ENCODE measurements at places on chromosomes 3 and 15.

DNA sequence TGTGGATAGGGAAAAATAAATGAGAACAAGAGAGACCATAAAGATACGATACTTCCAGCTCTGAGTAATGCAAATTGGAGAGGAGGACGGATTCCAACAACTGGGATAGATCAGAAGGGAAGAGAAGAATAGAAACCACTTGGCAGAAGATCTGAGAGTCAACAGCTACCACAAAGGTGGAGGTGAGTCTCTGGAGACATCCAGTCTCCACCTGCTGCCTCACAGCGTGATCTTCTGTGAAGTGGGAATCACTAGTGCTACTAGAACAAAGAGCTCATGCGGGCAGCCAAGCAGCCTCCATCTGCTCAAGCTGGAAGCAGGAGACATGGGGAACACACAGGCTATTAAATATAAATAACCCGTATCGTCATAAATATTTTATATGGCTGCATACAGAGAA, 558.5 kb upstream of the CFAP20DC start:
- DNase-seq, result no peak

GRCh38 chr3:52784931-52785590, 7.7 kb downstream of the ITIH1 start:
- no peak for DNase-seq

- DNase-seq, result no peak
Measured at GRCh38 chr15:48298914-48299313, 32.3 kb upstream of the DUT start.

- no peak for DNase-seq
Measured at GRCh38 chr15:58459560-58459959, 27.8 kb downstream of the LIPC start.

- DNase-seq, result no peak
Measured at GRCh38 chr3:150391161-150391560, 16.9 kb upstream of the TSC22D2 start.

Data from RKO (cell line).